NCI-H1092 treated with DMSO at 0.1 percent for 48 hours (cell line): ENCODE measurements at places on chromosomes 2 and 18.

GRCh38 chr2:122100346-122100745 lies 344.9 kb downstream of the TSN start:
- no peak for DNase-seq

- no peak for DNase-seq
Observed at GRCh38 chr2:38722271-38723061, 28.7 kb downstream of the SRSF7 start.

DNA sequence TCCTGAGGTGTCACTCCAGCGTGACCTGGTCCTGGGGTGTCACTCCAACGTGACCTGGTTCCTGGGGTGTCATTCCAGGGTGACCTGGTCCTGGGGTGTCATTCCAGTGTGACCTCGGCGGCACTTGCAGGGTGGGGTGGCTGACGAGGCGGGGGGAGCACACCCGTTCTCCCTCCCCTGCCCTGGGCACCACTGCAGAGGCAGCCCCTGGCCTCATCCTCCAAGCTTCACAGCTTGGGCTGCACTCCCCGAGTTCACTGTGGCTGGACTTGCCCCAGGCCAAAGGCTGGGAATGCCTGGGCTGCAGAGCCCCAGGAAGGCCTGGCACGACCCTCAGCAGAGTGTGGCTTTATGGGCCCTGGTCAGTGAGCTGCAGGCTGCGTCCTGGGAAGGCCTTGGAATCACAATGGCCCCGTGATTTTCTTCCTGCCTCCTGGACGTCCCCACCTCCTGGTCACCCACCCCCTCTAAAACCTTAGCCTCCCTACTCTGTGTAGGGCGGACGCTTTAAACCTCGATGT lies 88.3 kb downstream of the NFATC1 start:
- no peak for DNase-seq

DNA sequence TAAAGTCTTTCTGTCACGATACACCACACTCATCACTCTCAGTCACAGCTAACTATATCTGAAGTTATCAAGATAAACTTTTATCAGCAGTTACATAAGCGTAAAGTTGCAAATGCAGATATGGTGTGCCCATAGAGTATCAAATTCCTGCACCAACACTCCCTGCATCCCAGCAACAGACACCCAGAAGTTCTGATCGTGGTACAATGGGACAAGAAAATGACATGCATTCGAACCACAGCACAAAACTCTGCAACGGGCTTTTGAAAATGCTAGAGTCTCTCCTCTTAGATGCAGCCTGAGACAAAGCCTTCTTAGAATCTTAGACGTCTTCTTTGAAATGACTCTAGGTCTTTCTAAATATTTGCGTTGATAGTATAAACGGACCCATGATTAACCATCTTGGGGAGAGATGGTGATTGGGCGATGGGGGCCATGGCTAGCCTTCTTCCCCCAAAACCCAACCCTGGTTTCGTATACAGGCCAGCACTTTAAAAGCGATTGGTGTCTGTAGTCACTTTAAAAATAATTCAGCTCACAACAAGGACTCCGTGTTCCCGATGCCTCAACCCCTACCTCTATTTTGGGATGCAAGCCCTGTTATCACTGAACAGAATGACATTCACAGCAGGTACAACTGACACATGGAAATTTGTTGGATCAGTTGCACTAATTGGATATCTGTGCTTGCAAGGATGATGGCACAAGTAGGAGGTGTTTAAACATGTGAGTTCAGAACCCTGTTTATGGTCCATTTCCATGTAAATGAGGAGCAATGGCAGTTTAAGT lies 286.6 kb downstream of the MYT1L start:
- no peak for DNase-seq

DNA sequence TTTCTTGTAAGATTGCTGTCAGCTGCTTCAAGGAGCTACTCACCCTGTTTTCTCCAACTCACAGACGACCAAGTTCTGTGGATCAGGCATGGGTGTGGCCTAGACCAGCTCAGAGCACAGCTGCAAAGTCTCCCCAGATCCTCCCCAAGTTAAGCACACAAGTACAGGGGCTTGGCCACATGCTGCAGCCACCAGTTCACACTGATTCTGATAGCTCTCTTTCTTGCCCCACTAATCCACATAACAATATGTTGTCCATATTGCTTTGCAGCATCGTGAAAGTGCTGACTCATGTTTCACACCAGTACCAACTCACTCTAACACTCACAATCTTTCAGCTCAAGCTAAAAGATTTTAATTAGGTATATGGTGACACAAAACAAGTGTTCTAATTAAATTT lies 437.0 kb downstream of the PARD3B start:
- no peak for DNase-seq

- no peak for DNase-seq
Observed at GRCh38 chr18:48934415-48934722, 16.4 kb downstream of the SMAD7 start.

DNA sequence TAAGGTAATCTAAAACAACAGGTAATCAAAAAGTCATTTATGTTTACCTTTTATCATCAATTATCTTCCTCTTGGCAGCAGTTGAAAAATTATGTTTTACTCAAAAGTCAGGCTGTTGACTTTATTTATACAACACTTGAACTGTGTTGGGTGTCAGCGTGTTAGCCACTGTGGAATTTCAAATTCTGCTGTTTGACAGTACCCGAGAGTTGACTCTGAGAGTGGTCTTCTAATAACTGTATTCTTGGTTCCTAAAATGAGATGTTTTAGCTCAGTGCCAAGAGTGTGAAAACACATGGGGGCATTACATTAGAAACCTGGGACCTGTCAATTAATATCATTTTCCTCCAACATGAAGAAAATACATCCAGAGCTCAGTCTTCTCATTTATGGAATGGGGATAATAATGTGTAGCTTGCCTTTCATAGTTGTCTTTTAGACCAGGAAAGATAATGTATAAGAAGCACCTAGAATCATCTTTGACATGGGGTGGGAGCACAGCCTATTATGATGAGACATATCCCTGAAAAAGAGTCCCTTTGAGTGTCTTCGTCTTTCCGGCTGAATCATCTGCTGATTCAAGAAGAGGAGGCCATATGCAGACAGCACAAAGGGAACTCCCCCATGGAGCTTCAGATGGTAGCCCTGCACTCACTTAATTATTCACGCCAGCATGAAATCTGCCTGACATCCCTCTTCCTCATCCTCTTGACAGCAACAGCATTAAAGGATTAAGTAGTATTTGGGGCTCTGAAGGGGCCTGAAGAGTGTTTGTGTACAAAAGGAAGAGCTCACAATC lies 89.1 kb downstream of the AFF3 start:
- DNase-seq, result no peak

- DNase-seq, result no peak
Observed at GRCh38 chr18:50614838-50615237, 55.0 kb downstream of the MAPK4 start.

DNA sequence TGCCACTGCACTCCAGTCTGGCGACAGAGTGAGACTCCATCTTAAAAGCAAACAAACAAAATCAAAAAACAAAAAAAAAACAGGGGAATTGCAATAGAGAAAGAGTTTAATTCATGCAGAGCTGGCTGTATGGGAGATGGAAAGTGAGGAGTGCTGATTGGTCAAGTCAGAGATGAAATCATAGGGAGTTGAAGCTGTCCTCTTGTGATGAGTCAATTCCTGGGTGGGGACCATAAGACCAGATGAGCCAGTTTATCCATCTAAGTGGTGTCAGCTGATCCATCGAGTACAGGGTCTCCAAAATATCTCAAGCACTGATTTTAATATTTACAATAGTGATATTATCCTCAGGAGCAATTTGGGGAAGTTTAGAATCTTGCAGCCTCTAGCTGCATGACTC lies 45.3 kb downstream of the FRZB start:
- no peak for DNase-seq

DNA sequence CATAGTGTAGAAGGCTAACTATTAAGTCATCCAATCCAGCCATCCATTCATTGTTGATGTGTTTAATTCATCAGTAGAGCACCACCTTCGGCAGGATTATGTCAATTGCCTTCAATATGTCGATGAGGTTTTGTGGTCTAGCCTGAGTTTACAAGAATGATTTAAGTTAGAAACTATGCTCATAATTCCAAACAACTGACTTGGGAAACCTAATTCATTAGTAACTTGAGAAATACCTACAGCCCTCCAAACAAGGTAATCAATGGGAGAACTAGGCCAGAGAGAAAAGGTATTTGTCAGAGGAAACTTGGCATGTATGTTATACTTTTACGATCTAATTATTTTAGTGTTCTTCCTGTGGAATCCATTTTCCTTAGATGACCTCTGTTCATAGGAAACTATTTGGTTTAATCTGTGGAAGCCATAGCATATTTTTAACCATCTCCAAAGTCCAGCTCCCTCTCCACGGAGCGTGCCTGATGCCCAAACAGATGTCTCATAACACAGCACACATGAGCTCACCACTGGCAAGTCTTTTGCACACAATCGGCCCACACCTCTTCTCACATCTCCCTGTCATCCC lies 148.5 kb downstream of the GFPT1 start:
- DNase-seq, result no peak

DNA sequence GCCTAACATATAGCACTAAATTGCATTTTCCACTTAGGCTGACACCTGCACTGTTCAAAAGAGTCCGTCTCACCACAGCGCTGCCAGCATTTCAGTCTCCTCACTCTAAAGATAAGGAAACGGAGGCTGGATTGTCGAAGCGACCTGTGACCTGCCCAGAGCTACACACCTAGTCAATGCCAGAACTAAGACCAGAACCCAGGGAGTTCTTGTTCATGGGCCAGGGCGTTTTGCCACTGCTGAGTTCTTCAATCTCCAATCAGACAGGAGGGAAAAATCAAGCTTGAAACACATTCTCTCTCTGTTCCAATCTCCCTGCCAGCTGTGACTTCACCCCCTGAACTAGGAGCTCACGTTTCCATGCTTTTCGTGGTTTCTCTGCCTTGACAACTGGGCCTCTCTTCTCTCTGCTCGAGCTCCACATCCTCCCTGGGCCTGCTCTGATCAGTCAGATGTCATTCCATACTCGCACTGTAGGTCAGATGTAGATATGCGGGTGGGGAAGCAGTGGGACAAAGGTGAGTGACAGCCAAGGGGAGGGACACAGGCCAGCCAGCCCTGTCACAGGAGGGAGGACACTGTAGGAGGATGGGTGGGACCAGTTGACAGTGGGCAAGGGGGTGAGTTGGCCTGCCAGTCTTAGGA lies 221.1 kb upstream of the SMAD2 start:
- no peak for DNase-seq

DNA sequence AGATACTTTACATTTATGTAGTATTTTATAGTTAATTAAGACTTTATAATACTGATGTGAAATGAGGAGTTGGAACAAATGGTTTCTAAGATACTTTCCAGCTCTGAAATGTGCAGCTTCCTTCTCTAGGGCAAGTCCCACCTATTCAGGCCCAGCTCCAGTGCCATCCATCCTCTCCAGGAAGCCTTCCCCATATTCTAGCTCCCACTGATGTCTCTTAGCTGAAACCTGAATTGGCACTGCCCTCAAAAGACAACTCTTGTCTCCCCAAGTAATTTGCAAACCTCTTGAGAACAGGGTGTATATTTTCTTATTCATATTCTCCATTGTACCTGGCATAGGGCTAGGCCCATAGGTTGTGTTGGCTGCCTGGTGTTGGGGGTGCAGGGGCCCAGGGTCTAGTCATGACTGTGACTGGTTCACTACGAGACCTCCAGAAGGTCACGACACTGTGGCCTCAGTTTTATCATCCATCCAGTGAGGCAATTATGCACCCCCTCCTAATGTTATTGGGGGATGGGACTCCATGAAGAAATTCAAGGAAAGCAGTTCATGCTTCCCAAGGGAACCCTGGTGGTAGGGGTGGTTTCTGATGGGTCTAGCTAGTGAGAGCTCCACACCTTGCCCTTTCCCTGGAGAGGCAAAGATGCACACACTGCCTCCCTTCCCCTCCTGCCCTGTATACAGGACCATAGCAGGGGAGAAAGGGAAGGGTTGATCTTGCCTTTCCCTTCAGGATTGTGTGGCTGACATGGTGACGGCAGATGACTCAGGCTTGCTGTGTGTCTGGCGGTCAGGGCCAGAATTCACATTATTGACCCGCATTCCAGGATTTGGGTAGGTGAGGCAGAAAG lies 2.8 kb downstream of the WDR54 start:
- DNase-seq, result no peak

GRCh38 chr2:58479535-58480140 lies 238.5 kb upstream of the FANCL start:
- peak; percentile 62 for DNase-seq

- DNase-seq, result no peak
Observed at GRCh38 chr2:56376699-56377665, 193.2 kb downstream of the CCDC85A start.

- no peak for DNase-seq
Observed at GRCh38 chr2:85661139-85661858, 6.7 kb downstream of the SFTPB start.

- DNase-seq, result no peak
Observed at GRCh38 chr2:188909036-188909435, 65.1 kb upstream of the COL3A1 start.

DNA sequence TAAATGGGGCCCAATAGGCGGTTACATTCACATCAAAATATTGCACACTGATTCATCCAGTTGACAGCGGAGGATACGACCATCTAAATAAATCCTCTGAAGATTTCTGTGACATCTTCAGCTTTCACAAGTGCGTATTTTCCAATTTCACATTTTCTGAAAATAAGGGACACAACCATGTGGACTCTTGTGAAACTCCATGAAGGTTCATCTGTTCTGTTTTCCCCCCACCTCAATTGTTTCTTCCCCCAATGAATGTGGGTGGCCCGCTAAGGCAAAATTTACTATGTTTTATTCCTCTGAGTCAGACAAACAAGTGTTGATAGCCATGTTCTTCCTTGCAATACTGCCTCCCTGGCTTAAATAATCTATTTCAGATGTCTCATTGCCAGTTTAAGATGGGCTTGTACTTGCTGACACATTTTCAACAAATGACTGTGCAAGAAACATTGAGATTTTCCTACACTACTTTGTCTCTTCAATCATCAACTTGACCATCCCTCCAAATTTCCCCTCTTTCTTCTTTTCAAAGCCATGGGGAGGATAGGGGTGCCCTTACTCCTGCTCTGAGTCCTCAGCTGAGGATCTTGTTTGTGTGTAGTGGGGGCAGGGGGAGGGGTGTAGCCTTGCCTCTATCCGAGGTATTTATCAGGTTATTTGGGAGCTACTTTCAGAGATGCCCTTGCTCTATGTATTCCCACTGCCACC lies 78.2 kb downstream of the BCL11A start:
- no peak for DNase-seq

GRCh38 chr2:21694079-21694878 lies 570.5 kb downstream of the TDRD15 start:
- no peak for DNase-seq

- no peak for DNase-seq
Observed at GRCh38 chr2:213187833-213188532, 36.6 kb upstream of the IKZF2 start.

- no peak for DNase-seq
Observed at GRCh38 chr2:98280376-98281102, 65.7 kb upstream of the CNGA3 start.

DNA sequence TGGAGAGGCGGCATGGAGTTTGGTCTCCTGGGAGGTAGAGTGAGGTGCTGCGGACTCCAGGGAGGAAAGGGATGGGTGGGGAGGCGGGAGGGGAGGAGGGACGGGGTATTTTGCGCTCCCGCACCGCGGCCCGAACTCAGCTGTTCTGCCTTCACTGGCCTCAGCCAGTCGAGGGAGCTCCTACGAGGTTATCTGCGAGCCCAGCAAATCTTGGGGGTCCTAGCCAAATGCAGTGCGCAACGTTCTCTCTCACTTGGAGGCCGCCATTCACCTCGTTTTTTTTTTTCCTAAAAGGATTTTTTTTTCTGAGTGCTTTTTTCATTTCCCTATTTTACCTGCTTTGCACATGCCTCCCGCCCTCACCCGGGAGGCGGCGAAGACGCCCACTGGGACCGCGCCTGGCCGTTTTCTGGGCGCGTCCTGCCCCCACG lies 877 bp upstream of the BCL2L11 start:
- no peak for DNase-seq

GRCh38 chr2:236997069-236997715 lies 88.5 kb upstream of the COPS8 start:
- peak; percentile 11 for DNase-seq
